ENCODE measurements at places on chromosomes 11 and 22. TPM values are rescaled to one million over a fixed set of nuclear protein-coding genes. Genes with fewer than 3 reads are reported as not detected.
A peak's percentile ranks its signal among the peaks of the same experiment; 100 is the strongest.

GRCh38 chr11:78560826-78561484, 13.7 kb downstream of the NARS2 start:
- no peaks in the 10 kb centered on the region for H3K36me3 ChIP-seq
- peak overlapping the region; percentile 75 for H3K27ac ChIP-seq
- DNase-seq, result no peak
- H3K27me3 ChIP-seq, result no peaks in the 10 kb centered on the region

- no peaks in the 10 kb centered on the region for H3K36me3 ChIP-seq
- H3K4me1 ChIP-seq, result peaks cover 2% of the 10 kb centered on the region
- no peak overlapping the region for H3K4me3 ChIP-seq
- no peaks in the 10 kb centered on the region for H3K27me3 ChIP-seq
- no peak for DNase-seq
These were observed 21.7 kb downstream of the TRPM5 start for GRCh38 chr11:2422461-2423156.

MFNG gene
- polyA plus RNA-seq, result 7.1 TPM

GRCh38 chr11:73622926-73623593, 23.3 kb upstream of the PLEKHB1 start:
- no peaks in the 10 kb centered on the region for H3K4me1 ChIP-seq
- H3K27me3 ChIP-seq, result no peaks in the 10 kb centered on the region
- DNase-seq, result no peak
- no peaks in the 10 kb centered on the region for H3K36me3 ChIP-seq
- H3K27ac ChIP-seq, result no peak overlapping the region

DNA sequence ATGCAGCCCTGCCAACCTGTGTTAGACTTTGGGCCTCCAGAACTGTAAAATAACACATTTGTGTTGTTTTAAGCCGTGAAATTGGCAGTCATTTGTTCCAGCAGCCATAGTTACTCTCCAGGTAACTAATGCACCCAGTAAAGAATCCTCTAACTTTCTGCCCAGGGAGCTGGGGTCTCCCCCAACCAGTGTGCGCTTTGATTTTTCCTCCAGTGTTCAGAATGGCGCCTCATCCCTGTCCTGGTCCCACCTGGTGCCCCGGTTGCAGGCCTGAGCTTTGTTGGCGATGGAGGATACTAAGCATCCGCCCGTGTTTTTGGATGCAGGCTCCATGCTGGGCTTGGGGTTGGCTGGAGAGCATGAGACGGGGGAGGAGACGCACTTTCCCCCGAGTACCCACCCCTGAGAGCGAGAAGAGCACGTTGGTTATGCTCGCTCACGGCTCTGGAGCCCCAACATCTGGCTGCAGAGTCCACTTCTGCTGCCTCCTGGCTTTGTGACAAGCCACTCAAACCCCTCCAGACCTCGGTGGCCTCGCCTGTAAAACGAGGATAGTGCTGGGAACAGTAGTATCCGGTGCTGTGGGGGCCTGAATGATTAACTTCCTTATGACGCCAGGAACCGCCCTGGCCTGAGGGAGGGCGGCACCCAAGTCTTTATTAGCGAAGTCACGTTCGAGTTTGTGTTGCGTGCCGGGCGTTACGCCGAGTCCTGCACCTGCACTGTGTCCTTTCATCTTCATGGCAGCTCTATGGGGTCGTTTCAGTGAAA, 25.8 kb downstream of the MRGPRD start:
- no peaks in the 10 kb centered on the region for H3K27me3 ChIP-seq
- no peaks in the 10 kb centered on the region for H3K36me3 ChIP-seq
- peaks cover 2% of the 10 kb centered on the region for H3K4me1 ChIP-seq
- DNase-seq, result peak; percentile 39
- H3K27ac ChIP-seq, result no peak overlapping the region
- H3K4me3 ChIP-seq, result no peak overlapping the region

GRCh38 chr11:48083421-48083820, 103.1 kb downstream of the PTPRJ start:
- H3K4me1 ChIP-seq, result no peaks in the 10 kb centered on the region
- H3K27me3 ChIP-seq, result no peaks in the 10 kb centered on the region
- H3K27ac ChIP-seq, result no peak overlapping the region
- no peaks in the 10 kb centered on the region for H3K36me3 ChIP-seq

- DNase-seq, result no peak
- no peaks in the 10 kb centered on the region for H3K27me3 ChIP-seq
- peaks cover 3% of the 10 kb centered on the region for H3K4me1 ChIP-seq
- H3K27ac ChIP-seq, result no peak overlapping the region
These were observed 100.5 kb upstream of the CRYBB3 start for GRCh38 chr22:25099202-25099601.

GGTLC3 gene
- polyA plus RNA-seq, result not detected

VSIG10L2 gene
- polyA plus RNA-seq, result 0.40 TPM

DNA sequence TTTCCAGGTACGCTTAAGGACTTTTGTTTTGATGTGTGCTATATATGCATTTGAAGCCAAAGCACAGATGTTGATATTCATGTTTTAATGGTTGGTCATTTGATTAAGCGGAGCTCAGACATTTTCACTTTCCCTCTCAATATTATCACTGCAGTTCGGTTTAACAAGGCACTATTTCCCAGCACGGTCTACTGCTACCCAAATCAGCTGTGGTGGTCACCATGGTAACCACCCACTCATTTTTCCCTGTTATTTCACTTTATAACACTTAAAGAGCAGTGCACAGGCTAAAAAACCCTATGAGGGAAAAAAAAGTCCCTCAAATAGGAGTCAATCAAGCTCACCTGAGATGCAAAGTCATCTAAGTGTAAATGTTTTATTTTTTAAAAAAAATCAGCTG, 439.6 kb upstream of the CCDC90B start:
- H3K27ac ChIP-seq, result no peak overlapping the region
- DNase-seq, result no peak
- no peak overlapping the region for H3K4me3 ChIP-seq
- no peaks in the 10 kb centered on the region for H3K4me1 ChIP-seq
- no peaks in the 10 kb centered on the region for H3K27me3 ChIP-seq

DNA sequence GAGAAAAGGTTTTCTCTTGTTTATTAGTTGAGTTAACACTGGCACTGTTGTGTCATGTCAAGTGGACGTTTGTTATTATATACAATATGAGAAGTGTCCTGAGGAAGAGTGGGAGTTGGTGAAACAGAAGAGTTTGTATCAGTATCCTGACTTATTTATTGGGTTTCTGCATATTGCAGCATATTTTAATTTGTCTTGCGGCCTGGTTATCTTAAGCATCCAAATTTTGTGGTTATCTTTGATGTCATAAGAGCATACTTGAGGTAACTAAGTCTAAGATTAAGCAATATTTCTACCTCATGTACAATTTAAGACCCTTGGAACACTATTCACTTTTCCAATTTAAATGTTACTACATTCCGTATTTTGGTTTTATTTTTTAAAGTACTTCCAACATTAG, 103.5 kb downstream of the DDX10 start:
- DNase-seq, result no peak
- H3K27me3 ChIP-seq, result no peaks in the 10 kb centered on the region
- H3K4me3 ChIP-seq, result no peak overlapping the region

DNA sequence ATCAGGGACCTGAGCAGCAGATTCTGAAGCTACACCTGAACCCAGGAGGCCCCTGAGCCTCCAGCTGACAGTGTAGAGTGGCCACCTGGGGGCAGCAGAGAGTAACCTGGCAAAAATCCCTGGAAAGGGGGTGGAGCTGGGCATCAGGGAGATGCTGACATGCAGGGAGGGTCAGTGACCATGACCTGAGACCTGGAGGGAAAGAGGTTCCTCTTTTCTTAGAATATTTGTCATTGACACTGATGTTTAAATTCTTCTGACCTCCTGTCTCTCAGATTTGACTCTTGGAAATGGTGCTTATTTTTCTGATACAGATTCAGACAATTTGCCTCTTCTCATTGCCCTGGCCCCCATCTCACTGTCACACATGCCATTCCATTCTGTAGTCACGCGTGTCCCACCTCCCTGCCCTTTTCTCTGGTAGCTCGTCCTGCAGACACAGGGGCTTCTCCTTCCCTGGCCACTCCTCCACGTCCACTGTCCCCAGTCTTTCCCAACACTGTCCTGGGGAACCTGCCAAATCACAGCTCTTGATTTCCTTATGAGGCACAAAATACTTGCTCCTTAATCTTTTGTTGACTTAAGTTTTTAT, 117.2 kb upstream of the IGLL5 start:
- H3K4me1 ChIP-seq, result peaks cover 4% of the 10 kb centered on the region
- H3K27me3 ChIP-seq, result no peaks in the 10 kb centered on the region
- H3K36me3 ChIP-seq, result no peaks in the 10 kb centered on the region

- H3K27ac ChIP-seq, result no peak overlapping the region
- no peaks in the 10 kb centered on the region for H3K36me3 ChIP-seq
- H3K4me1 ChIP-seq, result peaks cover 7% of the 10 kb centered on the region
- peak overlapping the region; percentile 89 for H3K4me3 ChIP-seq
- no peak for DNase-seq
These were observed 1.1 kb downstream of the GTPBP1 start for GRCh38 chr22:38706901-38707195.

PACSIN3 gene
- polyA plus RNA-seq, result 25.7 TPM

DNA sequence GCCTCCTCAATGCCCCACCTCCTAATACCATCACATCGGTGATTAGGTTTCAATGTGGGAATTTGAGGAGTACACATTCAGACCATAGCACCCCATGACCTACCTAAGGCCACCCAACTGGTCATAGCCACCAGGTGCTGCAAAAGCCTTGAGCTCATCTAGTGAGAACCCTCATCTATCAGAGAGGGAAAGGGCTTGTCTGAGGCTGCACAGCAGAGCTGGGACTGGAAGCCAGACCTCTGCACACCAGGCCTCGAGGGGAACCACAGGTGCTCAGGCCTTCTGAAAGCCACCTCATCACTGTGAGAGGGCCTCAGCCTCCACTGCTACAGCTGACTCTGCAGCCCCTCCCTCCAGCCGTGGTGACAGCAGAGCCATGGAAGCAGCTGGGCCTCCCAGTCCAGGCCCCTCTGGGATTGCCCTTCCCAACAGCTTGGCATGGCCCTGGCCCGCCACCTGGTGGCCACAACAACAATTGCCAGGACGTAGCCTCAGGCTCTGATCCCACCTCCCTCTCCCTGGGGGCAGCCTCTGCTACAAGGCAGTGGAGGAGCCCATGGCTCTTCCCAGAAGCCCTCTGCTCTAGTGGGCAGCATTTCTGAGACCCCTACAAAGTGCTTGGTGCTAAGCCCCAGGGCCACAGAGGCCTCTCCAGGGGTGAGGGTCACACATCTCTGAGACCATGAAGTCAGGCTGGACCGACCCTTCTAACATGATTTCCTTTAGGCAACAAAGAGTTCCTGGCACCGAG, 41.0 kb upstream of the PRDM11 start:
- H3K27me3 ChIP-seq, result no peaks in the 10 kb centered on the region
- no peak overlapping the region for H3K27ac ChIP-seq
- no peak overlapping the region for H3K4me3 ChIP-seq
- DNase-seq, result peak; percentile 70
- no peaks in the 10 kb centered on the region for H3K4me1 ChIP-seq

GLB1L2 gene
- polyA plus RNA-seq, result 15.3 TPM

- peaks cover 3% of the 10 kb centered on the region for H3K4me1 ChIP-seq
- H3K4me3 ChIP-seq, result no peak overlapping the region
- peak; percentile 56 for DNase-seq
- no peaks in the 10 kb centered on the region for H3K27me3 ChIP-seq
These were observed 48.5 kb upstream of the PRDM11 start for GRCh38 chr11:45097721-45098493.

GRCh38 chr11:86206337-86206695, 38.2 kb upstream of the EED start:
- no peaks in the 10 kb centered on the region for H3K36me3 ChIP-seq
- H3K27me3 ChIP-seq, result no peaks in the 10 kb centered on the region
- no peaks in the 10 kb centered on the region for H3K4me1 ChIP-seq
- no peak for DNase-seq

C11orf91 gene
- not detected for polyA plus RNA-seq

GRCh38 chr11:75801362-75802020, 13.5 kb upstream of the UVRAG start:
- no peaks in the 10 kb centered on the region for H3K27me3 ChIP-seq
- no peak overlapping the region for H3K27ac ChIP-seq
- no peak for DNase-seq
- H3K36me3 ChIP-seq, result no peaks in the 10 kb centered on the region

GRCh38 chr22:47210686-47211085, 448.2 kb downstream of the TBC1D22A start:
- no peak overlapping the region for H3K27ac ChIP-seq
- no peaks in the 10 kb centered on the region for H3K27me3 ChIP-seq
- H3K36me3 ChIP-seq, result no peaks in the 10 kb centered on the region
- no peaks in the 10 kb centered on the region for H3K4me1 ChIP-seq
- H3K4me3 ChIP-seq, result no peak overlapping the region

- no peaks in the 10 kb centered on the region for H3K4me1 ChIP-seq
- H3K27me3 ChIP-seq, result no peaks in the 10 kb centered on the region
- no peaks in the 10 kb centered on the region for H3K36me3 ChIP-seq
These were observed 22.8 kb downstream of the INCENP start for GRCh38 chr11:62146476-62147200.

DERL3 gene
- polyA plus RNA-seq, result 0.45 TPM

GRCh38 chr22:37176464-37177061, 11.5 kb downstream of the C1QTNF6 start:
- H3K4me3 ChIP-seq, result no peak overlapping the region
- H3K4me1 ChIP-seq, result peaks cover 13% of the 10 kb centered on the region
- no peaks in the 10 kb centered on the region for H3K27me3 ChIP-seq
- H3K36me3 ChIP-seq, result no peaks in the 10 kb centered on the region
- no peak overlapping the region for H3K27ac ChIP-seq

DNA sequence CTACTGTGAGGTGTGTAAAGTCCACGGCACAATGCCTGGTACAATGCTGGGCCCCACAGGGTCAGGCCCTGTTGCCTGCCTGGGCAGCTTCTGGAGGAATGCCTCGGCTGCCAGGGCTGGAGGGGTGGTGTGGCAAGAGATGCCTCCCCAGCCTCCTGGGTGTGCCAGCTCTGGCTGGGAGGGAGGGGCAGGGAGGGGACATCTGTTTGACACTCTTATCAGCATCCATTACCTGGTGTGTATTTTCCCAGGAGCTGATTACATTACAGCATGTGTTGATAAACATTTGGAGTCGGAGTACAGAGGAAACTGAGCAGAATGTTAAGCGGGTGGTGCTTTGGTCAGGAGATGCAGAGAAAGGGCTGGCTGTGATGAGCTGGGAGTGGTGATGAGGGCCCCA, 11.0 kb upstream of the NECTIN1 start:
- H3K36me3 ChIP-seq, result no peaks in the 10 kb centered on the region
- no peak for DNase-seq
- no peak overlapping the region for H3K27ac ChIP-seq
- H3K27me3 ChIP-seq, result no peaks in the 10 kb centered on the region
- peaks cover 2% of the 10 kb centered on the region for H3K4me1 ChIP-seq

GRCh38 chr11:66432597-66432996, 6.1 kb downstream of the MRPL11 start:
- no peaks in the 10 kb centered on the region for H3K27me3 ChIP-seq
- no peaks in the 10 kb centered on the region for H3K4me1 ChIP-seq
- H3K27ac ChIP-seq, result no peak overlapping the region
- no peak overlapping the region for H3K4me3 ChIP-seq

OR6T1 gene
- not detected for polyA plus RNA-seq

DNA sequence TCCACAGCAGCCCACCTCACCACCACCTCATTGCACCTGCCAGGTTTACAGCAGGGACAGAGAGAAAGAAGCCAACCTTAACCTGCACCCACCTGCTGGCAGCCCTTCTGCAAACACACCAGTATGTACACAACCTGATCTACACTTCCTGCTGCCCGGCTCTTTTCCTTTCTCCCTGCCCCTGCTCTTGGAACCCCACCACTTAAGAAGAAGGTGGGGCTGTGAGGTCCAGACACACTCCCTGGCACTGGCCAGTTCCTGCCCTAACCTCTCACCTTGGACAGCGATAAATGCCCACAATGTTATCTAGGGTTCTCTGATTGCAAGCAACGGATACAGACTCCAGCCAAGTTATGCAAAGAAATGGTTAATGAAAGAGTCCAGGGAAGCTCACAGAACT, 10.8 kb upstream of the SLC35C1 start:
- no peaks in the 10 kb centered on the region for H3K36me3 ChIP-seq
- no peak for DNase-seq

- DNase-seq, result peak; percentile 61
- H3K27me3 ChIP-seq, result no peaks in the 10 kb centered on the region
- H3K4me1 ChIP-seq, result peaks cover 3% of the 10 kb centered on the region
- H3K4me3 ChIP-seq, result no peak overlapping the region
- H3K36me3 ChIP-seq, result no peaks in the 10 kb centered on the region
- H3K27ac ChIP-seq, result no peak overlapping the region
These were observed 3.4 kb downstream of the CCND1 start for GRCh38 chr11:69644071-69644961.

All from ovary (tissue), 10 donors.